NB4 (cell line): ENCODE measurements at places on chromosomes 5 and 9.

DNA sequence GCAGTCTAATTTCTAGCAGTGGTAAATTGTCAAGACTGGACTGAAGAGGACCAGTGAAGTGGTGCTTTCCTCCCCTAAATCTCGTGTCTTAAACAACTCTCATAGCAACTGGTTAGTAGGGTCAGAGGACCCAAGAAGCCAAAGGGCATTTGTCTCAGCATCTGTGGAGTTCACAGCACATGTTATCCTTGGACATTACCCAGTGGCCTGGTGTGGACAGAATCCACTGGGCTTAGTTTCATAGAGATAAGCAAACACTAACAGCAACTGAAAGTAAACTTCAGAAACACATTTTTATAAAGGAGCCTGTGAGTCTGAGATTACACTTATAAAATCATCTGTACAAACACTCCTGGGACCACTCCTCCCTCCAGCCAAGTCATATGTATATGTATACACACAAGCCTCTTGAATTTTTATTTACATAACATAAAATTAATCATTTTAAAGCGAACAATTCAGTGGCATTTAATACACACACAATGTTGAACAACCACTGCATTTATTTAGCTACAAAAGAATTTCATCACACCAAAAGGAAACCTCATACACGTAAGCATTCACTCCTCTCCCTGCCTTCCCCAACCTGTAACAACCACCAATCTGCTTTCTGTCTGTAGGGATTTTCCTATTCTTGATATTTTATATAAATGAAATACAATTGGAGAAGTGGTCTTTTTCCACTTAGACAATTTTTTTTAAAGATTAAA lies 457.8 kb downstream of the RASEF start:
- no peak for DNase-seq

GRCh38 chr5:172766287-172767108 lies 4.5 kb downstream of the DUSP1 start:
- DNase-seq: no peak

DNA sequence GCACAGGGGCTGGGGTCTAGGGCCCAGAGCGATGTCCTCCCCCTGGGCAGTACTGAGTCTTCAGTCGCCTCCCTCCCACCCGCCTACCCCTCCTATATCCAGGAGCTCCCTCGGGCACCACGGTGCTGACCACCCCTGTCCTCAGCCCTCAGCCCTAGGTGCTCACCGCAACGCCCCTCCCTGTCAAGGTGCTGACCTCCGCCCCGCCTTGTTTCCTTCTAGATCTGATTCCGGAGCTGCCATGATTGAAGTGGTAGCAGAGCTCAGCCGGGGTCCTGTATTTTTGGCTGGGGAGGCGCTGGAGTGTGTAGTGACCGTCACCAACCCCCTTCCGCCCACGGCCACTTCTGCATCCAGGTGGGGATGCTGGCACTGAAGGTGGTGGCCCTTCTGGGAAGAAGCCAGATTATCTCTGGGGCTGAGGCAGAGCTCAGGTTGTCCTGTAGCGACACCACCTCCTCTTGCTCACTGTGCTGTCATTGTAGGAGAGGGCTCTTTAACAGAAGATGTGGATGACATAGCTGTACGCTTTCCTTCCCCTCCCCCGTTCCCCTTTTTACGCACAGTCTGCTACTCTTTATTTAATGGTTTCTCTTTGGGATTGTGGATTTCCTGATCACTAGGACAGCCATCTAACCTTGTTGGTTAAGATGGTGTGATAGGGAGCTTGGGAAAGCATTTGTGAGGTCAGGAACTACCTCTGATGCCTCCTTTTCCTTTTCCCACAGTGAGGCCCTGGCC lies 598 bp downstream of the RGP1 start:
- DNase-seq: no peak

GRCh38 chr5:5686356-5686755 lies 263.9 kb downstream of the ICE1 start:
- no peak for DNase-seq

- DNase-seq: no peak
These were observed 362.4 kb downstream of the NDUFS4 start for GRCh38 chr5:53922508-53923498.

DNA sequence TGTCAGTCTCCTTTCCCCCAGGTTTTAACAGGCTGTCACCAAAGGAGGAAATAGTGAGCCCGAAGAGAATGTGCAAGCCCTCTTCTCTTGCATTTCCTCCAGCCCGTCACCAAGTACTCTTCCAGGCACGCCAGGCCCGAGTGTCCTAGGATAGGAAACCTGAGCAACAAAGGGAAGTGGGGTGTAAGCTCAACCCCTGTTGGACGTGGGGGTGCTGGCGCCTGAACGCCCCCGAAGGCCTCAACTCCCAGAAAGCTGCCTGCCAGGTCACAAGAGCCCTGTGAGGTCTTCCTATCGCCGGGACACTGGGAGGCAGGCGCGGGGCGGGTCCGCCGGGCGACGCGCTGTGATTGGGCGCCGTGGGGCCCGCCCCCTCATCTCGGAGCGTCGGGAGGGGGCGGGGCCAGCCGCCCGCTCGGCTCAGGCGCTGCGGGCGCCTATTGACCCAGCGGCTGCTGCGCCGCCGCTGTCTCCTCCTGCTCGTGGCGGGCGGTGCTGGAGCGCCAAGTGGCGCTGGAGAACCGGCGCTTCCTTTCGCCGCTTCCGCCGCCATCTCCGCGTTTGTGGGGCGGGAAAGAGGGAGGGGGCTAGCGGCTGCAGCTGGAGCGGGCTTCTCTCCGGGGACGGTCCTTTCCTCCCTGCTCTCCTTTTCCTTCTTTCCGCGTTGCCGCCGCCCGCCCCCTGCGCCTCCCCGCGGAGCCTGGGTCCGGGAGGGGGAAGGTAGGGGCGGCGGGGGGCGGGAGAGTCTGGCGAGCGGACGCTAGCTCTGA lies 572 bp upstream of the MAN2A1 start:
- peak; percentile 91 for DNase-seq

GRCh38 chr9:37001459-37001858 lies 32.6 kb downstream of the PAX5 start:
- no peak for DNase-seq

DNA sequence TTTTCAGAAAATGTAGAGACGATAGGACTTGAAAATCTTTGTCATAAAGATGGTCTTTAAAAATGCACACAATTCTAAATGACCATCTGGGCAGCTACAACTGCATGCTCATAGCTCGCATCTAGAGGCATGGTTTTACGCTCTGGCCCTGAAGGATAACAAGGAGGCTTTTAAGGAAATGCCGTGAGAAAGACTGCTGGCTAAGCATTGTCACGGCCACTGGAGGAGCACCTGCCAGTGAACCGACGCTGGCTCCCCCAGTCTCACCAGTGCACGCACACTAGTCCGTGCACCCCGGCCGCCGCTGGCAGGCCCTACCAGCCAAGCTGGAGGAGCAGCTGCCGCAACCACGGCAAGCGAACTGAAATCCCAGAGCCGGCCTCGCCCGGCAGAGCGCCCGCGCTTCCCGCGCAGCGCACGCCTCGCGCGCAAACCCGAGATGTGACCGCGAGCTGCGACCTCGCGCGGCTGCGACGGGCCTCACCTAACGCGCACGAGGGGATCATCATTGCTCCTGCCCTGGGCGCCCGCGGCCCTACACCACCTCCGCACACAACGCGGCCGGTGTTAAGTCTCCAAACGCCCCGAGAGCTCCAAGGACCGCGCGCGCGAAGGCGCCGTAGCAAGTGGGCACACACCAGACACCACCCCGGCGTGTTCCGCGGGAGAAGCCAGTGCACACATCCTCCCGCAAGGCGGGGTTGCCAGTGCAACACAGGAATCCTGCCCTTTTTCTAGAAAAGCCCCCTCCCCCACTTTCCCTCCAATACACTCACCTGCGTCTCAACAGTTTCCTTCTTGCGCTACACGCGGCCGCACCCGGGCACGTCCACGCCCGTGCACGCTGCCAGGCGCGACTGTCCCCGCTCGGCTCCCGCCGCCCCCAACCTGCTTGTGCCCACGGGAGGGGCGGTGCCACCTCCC lies 5.3 kb downstream of the ELAVL2 start:
- no peak for DNase-seq

- no peak for DNase-seq
These were observed 83.2 kb upstream of the SMIM15 start for GRCh38 chr5:61245486-61245885.

GRCh38 chr5:100551183-100551582 lies 16.0 kb downstream of the FAM174A start:
- DNase-seq: no peak

- DNase-seq: no peak
These were observed 348.0 kb upstream of the RFX3 start for GRCh38 chr9:3873818-3874217.

DNA sequence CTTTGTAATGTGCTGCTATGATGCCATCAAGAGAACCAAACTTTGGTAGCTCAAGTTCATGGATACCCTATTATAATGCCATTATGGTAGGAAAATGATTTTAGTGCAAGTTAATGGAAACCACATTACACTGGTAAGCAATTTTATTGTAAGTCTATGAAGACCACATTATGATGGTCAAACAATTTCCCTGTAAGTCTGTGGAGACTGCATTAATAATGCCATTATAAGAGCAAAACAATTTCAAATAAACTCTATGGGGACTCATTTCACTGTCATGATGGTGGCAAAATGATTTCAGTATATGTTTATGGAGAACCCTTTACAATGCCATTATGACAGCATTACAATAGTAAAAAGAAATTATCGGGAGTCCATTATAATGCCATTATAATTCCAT lies 602.0 kb upstream of the MEF2C start:
- no peak for DNase-seq

GRCh38 chr9:92493749-92494387 lies 11.6 kb upstream of the ASPN start:
- DNase-seq: no peak

DNA sequence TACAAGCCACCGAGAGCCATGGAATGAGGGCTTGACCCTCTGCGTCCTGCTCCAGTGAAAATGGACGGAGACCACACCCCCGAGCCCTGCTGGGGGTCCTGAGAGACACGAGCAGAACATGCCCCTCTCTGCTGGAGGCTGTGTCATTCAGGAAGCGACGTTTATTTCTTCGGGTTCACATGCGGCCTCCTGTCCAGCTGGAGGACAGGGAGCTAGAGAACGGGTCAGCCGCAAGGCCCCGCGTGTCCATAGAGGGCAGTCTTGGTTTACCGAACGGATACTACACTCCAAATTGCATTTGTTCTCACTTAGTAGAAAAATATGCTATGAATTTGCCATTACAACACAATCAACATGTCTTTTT lies 36.1 kb downstream of the MRPL36 start:
- DNase-seq: peak; percentile 71

DNA sequence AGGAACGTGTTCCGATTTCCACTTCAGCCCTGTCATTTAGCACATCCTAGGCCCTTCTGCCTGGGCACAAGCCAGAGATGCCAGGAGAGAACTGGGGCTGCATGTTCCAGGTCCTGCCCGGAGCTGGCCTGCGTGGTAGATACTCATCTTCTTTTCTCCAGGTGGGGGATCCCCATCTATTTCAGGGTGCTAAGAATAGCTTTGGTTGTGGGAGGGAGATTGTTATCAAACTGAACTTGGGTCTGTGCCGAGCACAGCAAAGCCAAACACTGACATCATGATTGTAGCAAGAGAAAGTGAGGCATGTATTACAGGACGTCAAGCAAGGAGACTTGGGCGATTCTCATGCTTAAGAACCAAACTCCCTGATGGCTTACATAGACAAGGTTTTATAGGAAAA lies 18.2 kb downstream of the C9orf153 start:
- no peak for DNase-seq

DNA sequence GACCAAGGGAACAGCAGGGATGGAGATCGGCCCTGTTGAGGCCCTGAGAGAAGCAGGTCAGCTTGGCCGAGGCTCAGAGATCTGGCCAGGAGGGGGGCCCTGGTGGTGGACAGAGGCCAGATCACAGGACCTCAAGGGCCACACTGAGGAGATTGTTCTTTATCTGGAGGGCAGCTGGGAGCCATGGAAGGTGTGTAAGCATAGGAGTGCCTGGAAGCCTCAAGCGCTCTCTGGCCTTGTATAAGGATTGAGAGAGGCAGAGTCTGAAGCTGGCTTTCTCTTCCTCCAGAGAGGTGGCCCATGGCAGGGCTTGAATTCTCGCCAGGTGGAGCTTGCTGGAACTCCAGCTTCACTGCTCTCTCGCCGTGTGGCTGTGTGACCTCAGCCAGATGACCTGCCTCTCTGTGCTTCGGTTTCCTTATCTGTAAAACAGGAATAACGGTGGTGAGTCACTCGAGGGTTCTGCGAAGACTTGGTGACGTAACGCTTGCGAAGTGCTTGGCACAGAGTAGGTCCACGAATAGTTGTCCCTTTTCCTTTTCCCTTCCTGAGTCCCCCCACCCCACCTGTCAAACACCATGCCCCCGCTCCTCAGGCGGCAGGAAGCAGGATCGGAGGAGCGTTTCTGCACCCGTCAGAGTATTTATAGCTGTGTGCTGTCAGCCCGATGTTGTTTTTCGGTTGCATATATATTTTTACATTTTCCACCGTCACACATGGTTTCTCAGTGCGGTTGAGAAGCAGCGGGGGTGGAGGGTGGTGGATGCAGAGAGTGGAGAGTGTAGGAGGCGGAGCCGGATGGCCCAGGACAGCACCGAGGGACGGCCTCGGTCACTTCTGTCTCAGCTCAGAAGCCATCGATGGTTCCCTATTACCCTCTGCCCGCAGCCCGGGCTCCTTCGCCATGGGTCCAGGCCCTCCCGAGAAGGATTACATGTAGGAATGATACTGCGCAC lies 17.0 kb upstream of the CRB2 start:
- peak; percentile 86 for DNase-seq

- DNase-seq: no peak
These were observed 55.8 kb downstream of the JAK2 start for GRCh38 chr9:5040730-5041389.

GRCh38 chr9:21958833-21959232 lies 35.4 kb downstream of the CDKN2A start:
- DNase-seq: no peak

- DNase-seq: peak; percentile 25
These were observed 38.6 kb downstream of the RANBP6 start for GRCh38 chr9:5976674-5977397.

GRCh38 chr5:120684213-120684612 lies 220.1 kb downstream of the PRR16 start:
- DNase-seq: peak; percentile 5

GRCh38 chr5:69431424-69432303 lies 16.7 kb downstream of the MARVELD2 start:
- no peak for DNase-seq

DNA sequence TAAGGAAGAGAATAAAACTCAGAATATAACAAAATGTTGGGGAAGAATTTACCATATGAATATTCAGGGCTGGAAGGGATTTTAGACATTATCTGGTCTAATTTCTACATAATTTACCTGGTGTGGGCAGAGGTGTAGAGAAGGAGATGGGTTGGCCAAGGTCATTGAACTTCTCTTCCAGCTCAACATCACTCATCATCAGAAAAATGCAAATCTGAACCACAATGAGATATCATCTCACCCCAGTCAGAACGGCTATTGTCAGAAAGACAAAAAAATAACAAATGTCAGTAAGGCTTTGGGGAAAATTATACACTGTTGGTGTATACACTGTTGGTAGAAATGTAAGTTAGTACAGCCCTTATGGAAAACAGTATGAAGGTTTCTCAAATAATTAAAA lies 121.7 kb downstream of the PTTG1 start:
- no peak for DNase-seq
